ENCODE measurements at places on chromosomes 5 and 9.

DNA sequence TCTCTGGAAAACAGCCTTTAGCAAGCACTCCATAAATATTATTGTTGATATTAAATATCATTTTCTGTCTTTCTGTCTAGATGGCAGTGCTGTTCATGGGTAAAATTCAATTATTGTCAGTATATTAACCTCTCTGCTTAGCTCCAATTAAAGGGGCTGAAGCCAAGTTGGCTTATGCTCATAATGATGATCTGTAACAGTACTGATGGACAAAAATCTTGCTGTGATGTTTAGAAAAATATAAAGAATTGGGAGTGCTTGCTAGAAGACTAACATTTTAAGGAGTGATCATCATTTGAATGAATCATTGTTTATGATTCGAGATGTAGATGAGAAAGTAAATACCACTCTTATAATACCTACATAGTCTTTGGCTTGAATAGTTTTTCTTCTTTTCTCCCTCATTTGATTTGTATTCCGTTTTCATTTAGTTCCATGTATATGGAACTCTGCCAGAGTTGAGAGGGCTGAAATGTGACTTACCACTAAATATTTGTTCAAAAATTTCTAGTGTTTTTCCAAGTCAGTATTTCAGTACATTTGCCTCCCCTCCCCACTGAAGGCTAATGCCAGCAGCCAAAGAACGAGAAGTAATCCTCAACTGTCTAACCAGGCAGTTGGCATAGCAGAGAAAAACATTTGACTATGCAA is 538.3 kb downstream of the CSNK1G3 start:
- DNase-seq, result no peak

GRCh38 chr5:10725636-10726035 is 35.4 kb downstream of the DAP start:
- DNase-seq, result no peak

DNA sequence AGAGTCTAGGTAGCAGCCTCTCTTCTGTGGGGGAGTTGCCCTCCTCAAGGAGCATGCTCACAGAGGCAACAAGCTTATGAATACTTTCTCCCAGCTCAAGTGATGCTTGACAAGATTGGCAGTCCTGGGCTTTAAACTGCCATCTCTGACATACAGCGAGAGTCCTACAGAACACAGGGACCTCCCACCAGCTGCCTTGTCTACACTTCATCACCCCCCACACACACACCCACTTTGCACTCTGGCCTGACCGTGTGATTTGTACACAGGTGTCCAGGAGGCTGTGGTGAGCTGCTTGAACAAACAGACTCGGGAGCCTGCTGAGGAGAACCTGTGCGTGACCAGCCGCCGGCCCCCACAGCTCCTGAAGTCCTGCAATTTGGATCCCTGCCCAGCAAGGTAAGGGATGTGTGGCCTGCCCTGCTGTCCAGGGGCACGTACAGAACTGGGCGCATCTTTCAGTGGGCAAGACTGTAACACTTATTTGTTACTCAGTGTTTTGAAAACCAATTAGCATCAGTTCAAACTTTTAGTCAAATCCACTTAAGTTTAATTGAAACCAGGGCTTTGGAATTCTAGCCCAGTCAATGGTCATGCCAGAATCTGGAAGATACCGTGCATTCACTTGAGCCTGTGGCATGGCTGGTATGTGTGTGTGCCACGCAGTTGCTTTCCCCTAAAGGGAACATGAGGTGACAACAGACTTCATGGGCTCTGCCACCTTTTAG is 247.5 kb downstream of the ADAMTSL1 start:
- DNase-seq, result no peak

- DNase-seq, result no peak
Measured at GRCh38 chr5:134053840-134054338, 49.1 kb upstream of the VDAC1 start.

DNA sequence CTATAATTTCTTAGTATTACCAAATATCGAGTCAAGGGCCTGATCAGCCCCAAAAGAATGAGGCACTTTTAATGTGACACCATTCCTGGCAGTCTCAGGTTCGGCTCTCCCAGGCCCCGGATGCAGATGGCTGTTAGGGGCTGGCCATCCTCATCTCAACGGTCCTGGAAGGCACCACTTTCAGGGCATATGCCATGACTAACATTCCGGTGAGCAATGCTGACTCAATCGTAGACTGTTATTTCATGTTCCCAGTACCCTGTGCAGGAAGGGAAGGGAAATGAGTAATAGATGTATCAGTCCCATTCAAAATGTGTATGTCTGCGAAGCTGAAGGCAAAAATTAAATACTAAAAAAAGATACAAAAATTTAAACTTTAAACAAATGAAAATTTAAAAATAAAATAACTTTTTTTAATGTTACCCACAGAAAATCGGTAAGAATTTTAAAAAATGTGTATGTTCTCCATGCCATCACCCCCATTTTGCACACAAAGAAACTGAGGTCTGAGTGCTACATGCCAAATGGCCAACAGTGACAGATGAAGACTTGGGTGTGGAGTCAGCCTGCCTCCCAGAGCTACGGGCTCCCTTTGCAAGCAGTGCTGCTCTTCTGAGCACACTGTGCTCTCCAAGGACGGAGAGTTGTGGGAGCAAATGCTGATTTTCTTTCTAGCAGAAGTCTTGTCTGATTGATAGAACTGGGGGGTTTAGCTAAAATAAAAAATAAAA is 79.0 kb downstream of the GLDC start:
- peak; percentile 72 for DNase-seq

DNA sequence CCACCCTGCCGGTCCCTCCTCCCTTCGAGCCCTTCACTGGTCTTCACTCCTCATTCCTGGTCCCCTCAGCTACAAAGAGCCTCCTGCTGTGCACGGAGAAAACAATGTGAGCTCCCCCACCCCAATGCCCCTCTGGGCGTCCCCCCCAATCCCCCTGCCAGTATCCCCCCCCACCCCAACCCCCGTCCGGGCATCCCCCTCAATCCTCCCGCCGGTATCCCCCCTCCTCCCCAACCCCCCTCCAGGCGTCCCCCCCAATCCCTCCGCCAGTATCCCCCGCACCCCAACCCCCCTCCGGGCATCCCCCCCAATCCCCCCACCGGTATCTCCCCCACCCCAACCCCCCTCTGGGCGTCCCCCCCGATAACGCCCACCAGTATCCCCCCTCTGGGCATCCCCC is 42.8 kb downstream of the EXD3 start:
- no peak for DNase-seq

DNA sequence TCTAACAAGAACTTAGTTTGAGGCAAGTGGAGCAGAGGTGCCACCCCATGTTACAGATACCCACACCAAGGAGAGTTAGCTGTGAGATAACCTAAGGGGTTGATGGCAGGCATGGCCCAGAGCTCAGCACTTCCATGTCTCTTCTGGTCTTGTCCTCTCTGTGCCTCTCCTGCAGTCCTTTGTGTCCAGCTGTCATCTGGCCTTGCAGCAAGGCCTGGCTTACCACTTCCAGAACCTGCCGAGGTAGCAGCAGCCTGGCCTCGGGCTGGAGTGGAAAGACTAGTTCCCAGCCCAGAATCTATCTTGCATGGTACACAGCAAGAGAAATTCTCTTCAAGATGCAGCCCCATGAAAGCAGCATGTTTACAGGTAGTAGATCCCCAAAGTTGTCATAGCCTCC is 41.5 kb downstream of the PIP5K1B start:
- no peak for DNase-seq

- no peak for DNase-seq
Measured at GRCh38 chr9:87238545-87238944, 259.1 kb upstream of the DAPK1 start.

All from activated CD4-positive, alpha-beta memory T cell treated with anti-CD3 and anti-CD28 coated beads, Interleukin-2, amount 10 ng/mL, durations not matched to agents 7 days and 5 days (primary cell).